ENCODE measurements at places on chromosomes 5 and 9.

GRCh38 chr9:133713960-133714495 lies 24.1 kb downstream of the SARDH start:
- peak; percentile 35 for DNase-seq

DNA sequence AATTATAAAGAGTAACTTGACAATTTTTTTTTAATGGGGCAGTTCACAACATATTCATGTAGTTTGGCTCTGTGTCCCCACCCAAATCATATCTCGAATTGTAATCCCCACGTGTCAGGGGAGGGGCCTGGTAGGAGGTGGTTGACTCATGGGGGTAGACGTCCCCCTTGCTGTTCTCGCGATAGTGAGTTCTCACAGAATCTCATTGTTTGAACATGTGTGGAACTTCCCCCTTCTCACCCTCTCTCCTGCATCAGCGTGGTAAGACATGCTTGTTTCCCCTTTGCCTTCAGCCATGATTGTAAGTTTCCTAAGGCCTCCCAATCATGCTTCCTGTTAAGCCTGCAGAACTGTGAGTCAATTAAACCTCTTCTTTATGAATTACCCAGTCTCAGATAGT lies 40.7 kb downstream of the FBXW11 start:
- DNase-seq, result no peak

- no peak for DNase-seq
Observed at GRCh38 chr5:132237670-132238069, 10.0 kb upstream of the P4HA2 start.

GRCh38 chr9:119771341-119771740 lies 402.1 kb upstream of the BRINP1 start:
- no peak for DNase-seq

DNA sequence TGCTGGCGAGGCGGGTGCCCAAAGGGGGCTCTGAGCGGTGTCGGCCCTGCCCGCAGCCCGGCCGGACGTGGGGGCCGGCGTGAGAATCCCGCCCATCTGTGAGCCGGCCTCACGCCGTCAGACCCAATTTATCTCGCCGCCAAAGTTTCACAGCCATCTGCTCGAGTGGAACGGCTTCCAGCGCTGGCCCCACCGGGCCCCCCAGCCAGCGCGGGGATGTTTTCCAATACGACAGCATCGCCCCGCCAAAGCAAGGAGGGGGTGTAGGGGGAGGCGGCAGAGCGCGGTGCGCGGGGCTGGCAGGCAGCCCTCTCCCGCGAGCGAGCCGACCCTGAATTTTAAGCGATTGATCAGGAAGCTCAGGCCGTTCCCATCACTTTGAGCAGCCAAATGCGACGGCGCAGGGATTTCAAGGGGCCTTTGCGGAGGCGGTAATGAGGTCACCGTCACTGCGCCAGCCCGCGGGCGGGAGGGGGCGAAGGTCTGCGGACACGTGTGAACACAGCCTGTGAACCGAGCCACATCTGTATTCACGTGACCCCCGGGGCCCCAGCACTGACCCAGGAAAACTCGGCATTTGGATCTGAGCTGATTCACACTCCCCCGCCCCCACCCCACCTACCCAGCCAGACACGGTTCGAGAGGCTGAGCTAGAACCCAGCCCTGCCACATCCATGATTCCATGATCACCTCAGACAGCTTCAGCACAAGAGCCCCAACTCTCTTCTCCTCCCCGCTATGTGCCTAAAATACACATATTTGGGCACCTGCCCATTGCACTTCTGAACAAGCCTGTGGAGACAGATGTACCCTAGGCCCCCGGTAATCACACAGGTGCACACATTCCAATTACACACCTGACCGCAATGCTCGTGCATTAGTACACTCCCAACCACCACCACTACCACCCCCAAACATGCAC lies 47.8 kb upstream of the PSD2 start:
- DNase-seq, result peak; percentile 65

- no peak for DNase-seq
Observed at GRCh38 chr9:19404283-19405075, 4.3 kb upstream of the ACER2 start.

GRCh38 chr9:69355232-69355631 lies 30.2 kb downstream of the ENTREP1 start:
- DNase-seq, result no peak

- no peak for DNase-seq
Observed at GRCh38 chr5:150066901-150067396, 19.4 kb downstream of the CSF1R start.

GRCh38 chr9:15157381-15157780 lies 149.6 kb downstream of the TTC39B start:
- no peak for DNase-seq

DNA sequence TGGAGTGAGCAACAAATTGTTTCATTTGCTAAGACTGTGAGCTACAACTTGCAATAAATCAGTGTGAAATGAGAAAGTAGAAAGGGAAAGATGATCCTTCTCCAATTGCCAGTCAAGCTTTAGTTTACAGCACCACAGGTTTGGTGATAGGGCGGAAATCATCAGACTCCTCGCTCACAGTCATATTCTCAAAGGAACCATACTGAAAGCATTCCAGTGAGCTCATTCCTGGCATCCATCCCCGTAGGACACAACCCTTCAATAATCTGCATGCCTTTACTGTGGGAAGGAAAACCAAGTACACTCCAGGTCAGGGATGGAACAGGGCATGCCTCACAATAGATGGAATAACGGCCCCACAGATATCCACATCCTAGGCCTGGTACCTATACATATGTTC lies 80.7 kb downstream of the FSTL4 start:
- DNase-seq, result no peak

All from Right ventricle myocardium superior (tissue), 1 donor.